ENCODE measurements at places on chromosomes 5 and 9.
A peak's percentile ranks its signal among the peaks of the same experiment; 100 is the strongest.

DNA sequence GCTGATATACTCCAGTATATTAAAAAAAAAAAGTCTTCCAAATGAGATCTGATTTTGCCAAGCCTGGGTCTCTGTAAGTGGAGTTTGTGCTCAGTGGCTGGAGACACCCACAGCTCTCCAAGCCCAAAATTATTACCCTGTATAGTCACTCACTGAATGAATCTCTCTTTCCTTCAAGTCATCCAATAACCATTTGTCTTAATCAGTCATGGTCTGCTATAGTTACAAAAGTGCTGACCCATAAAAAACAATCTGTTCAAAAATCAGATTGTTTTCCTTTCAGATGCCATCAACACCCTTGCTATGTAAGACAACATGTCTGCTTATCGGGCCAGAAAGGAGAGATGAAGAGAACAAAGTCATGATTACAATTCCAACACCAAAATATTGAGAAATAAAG lies 159.4 kb upstream of the FST start:
- DNase-seq, result no peak

GRCh38 chr5:108937221-108937620 lies 189.5 kb downstream of the FER start:
- no peak for DNase-seq

DNA sequence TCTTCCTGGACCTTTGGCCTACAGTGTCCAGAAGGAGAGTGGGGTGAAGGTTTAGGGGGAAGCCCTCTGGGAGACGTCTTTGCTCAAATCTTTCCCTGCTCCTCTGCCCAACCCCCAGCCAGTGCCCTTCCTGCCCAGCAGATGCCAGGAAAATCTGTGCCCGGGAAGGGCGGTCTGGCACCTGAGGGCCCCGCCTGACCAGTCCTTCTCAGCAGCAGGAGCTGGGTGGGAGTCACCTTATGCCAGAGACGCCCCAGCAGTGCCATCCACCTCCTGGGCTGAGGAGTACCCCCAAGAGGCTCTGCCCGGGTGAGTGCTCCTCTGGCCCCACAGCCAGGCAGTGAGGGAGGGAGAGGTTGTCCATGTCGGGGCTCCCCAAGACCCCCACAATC lies 14.9 kb upstream of the CERCAM start:
- DNase-seq, result no peak

DNA sequence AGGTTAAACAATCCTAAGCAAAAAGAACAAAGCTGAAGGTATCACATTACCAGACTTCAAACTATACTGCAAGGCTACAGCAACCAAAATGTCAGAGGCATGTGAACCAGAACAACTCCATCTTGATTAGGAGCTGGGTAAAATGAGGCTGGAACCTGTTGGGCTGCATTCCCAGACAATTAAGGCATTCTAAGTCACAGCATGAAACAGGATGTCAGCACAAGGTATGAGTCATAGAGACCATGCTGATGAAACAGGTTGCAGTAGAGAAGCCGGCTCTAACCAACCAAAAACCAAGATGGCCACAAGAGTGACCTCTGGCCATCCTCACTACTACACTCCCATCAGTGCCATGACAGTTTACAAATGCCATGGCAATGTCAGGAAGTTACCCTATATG lies 252.0 kb downstream of the RASEF start:
- DNase-seq, result no peak

GRCh38 chr5:3355126-3355525 lies 240.5 kb upstream of the IRX1 start:
- no peak for DNase-seq

DNA sequence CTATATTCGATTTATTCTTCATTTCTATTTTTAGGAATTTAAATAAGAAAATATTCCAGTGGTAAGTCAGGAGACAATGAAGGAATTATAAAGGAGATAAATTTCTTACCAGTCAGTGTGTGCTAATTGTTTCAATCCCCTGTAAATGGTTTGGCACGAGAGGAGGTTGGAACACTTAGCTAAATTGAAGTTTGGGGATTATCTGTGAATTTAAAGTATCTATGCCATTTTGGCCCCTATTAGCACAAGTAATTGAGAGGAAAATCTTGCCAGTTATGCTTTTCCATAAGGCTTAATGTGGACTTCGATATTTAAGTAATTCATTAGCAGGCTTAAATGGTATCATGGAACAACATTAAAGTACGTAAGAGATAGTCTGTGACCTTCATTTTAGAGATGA lies 860.8 kb downstream of the PTPRD start:
- no peak for DNase-seq

- DNase-seq, result no peak
Measured at GRCh38 chr9:14365670-14366069, 51.7 kb upstream of the NFIB start.

DNA sequence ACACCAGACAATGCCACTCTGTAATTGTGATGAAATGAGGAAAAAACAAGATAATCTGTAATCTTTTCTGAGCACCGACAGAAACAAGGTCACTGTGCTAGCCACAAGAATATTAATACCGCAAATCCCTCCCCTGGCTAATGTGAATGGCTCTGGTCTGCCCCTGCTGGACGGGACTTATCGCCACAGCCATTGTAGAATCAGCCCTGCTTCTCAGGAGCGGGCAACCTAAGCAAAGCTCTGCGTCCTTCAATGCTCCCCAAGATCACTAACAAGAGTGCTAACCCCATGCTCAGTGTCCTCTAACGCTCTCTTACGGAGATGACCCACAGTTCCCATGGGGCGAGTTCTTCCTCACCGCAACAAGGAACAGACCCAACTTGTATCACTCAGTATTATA lies 42.7 kb downstream of the OR2V1 start:
- no peak for DNase-seq

DNA sequence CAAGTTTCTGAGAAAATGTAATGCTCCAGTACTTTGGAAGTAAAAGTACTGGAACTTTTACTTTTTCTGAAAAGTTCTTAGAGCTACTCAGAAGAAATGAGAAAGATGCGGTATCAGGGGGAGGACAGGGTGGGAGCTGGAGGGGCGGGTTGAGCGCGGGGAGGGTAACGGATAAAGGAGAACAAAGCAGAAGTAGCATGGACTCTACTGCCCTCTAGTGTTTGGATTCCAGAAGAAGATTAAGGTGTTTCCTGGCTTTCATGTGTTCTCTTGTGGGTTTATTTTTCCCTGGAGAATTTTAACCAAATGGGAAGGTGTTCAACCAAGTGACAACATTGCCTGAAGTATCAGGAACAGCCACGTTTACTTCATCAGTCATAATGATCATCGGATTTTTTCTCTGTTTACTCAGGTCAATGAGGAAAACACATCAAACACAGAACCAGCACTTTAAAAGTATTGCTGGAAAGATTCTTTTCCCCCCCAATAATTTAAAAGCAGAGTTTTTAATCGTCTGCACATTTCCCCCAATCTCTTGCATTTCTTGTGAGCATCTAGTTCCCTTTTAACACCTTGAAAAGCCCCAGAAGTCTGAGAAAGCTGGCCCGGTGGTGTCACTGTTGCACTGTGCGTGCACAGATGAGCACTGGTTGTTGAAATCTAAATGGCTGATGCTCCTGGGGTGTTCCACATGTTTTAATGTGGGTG lies 190.6 kb downstream of the MPDZ start:
- DNase-seq, result no peak

GRCh38 chr5:134524826-134525682 lies at the start of gene JADE2:
JADE2 (plus strand) TSS chr5:134525670; CDS start chr5:134535858, 10,188 bp downstream.
- DNase-seq, result peak; percentile 65

- DNase-seq, result no peak
Measured at GRCh38 chr9:101394687-101395086, 3.7 kb downstream of the MRPL50 start.

- no peak for DNase-seq
Measured at GRCh38 chr5:132136906-132137305, 63.3 kb downstream of the CSF2 start.

DNA sequence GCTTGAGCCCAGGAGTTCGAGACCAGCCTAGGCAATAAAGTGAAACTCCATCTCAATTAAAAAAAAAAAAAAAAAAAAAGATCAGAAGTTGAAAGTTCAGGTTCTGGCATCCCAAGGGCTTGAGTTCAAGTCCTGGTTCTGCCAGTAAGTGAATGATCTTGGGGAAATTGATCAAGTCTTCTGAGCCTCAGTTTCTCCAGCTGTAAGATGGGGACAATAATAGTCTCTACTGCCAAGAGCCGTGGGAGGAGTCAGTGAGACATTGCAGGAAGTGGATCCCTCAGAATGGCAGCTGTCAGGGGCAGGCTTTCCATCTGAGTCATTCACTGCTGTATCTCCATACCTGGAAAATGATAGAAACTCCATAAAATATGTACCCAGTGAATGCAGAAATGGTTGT lies 37.8 kb upstream of the FUBP3 start:
- DNase-seq, result no peak

DNA sequence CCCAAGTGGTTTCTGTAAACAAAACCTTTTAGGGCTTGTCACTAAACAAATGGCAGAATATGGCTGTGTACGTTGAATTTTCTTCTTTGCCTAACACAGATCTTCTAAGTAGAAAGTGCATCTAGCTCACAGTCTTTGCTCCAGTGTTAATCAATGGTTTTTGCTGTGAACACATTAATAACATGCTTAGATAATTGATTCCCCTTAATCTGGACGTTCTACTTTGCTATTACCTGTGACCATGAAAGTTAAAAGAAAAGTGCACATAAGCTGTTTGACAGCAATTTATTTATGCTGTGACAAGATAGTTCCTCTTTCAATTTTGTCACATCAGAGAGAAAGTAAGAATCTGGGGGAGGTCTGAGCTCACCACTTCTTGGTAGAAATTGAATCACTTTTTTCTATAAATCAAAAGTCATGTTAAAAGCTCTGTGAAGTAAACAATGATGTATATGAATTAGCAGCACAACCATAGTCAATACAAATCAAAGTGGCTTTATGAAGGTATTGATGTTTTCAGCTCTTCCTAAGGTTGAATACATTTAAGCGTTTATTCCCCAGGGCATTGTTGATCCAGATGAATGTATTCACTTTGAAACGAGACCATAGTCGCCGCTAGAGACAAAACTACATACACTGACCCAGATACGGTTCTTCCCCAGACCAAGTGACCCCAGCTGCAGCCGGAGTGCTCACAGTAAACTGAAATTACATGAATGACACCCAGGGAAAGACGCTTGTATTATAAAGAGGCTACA lies 174.6 kb upstream of the ZNF608 start:
- DNase-seq, result no peak

GRCh38 chr5:138605254-138605972 lies 30.2 kb upstream of the HSPA9 start:
- DNase-seq, result no peak

Data from activated CD8-positive, alpha-beta memory T cell treated with anti-CD3 and anti-CD28 coated beads for 1 hour (primary cell).